ENCODE measurements at places on chromosomes 5 and 9.

- DNase-seq = no peak
Observed at GRCh38 chr9:16509997-16510396, 360.5 kb downstream of the BNC2 start.

- DNase-seq = no peak
Observed at GRCh38 chr5:169695025-169695625, 58.0 kb downstream of the DOCK2 start.

DNA sequence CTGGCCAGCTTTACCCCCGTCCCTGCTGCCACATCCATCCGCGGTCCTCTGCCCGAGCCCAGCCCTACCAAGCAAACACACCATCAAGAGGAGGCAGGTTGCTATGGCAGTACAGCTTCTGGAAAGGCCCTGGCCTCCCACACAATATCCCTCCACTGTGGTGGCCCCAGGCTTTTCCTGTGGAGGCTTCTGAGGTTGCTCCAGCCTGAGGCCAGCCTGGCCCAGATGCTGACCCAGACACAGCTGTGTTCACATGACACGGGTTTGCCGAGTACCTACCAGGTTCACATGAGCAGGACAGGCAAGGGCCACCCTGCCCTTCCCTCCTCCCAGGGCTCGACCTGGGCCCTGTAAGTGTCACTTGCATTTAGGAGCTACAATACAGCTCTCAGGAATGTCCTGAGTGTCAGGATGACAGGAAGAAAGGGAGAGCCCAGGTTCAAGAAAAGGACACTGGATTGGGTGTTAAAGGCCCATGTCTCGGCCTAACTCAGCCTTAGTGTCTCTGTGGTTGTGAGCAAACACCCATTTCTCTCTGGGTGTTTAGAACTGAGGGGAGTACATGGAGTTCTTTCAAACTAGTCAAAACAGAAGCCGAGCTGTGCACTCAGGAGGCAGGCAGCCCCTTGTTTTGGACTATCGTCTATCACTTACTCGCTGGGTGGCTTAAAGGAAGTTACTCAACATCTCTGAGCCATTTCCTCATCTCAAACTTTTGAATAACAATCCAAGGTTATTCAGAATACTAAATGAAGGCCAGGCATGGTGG lies 40.2 kb downstream of the NAIF1 start:
- DNase-seq = no peak

- no peak for DNase-seq
Observed at GRCh38 chr5:1769017-1769640, 30.5 kb downstream of the MRPL36 start.

GRCh38 chr5:40955313-40955712 lies 46.0 kb downstream of the C7 start:
- DNase-seq = no peak

DNA sequence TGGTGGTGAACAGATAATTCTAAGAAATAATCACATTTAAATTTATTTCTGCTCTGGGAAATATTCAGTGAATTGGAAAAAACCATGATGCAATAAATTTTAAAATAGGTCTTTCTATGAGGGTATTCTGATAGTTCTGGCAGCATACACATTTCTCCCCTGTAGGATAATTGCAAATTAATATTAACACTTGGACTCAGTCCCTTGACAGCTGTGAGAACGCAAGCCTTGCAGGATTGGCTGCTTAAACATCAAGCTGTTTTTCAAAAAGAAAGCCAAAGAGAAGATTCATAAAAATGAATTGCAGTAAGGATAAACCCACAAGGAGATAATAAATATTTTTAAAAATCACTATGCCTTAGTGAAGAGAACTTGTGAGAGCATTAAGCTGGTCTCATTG lies 180.0 kb downstream of the MTRR start:
- DNase-seq = no peak

- DNase-seq = no peak
Observed at GRCh38 chr5:6464441-6464840, 15.8 kb downstream of the UBE2QL1 start.

DNA sequence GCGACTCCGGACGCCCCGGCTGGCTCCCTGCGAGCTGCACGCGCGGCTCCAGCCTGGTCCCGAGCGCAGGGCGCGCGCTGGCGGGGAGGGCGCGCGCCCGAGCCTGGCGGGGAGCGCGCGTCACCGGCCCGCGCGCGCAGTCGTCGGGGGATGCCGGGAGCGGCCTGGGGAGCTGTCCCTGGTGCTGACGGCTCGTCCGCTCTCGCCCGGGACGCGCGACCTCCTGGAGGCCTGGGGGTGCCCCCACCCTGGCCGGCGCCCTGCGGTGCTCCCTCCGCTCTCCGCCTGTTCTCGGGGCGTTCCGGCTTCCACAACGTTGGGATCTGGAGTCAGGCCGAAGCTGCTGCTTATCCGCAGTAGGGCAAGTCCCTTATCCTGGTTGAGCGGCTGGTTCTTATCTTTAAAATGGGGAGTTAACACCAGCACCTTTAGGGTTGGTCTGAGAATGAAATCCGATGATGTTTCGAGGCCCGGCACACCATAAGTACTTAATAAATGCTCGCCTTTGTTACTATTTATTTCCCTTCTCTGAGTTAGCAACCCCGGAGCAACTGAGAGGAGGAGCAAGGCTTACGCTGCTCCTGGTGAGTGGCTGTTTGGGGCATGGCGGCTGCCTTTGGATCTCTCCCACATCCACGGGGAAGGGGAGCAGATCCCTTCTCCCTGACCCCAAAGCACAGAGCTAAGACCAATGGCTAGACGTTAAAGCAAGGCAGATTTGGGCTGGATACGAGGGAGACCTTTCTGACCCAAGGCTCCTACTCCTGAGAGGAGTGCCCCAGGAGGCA lies at the start of gene FAM163B:
Gene FAM163B (minus strand): TSS at position 79 of the 788 bp plus-strand sequence. CDS start 29,166 bp downstream, outside the sequence.
- DNase-seq = peak; percentile 47

- DNase-seq = peak; percentile 53
Observed at GRCh38 chr9:16133032-16133431, 580.2 kb downstream of the CCDC171 start.

- no peak for DNase-seq
Observed at GRCh38 chr5:173640156-173640804, 23.8 kb upstream of the BOD1 start.

DNA sequence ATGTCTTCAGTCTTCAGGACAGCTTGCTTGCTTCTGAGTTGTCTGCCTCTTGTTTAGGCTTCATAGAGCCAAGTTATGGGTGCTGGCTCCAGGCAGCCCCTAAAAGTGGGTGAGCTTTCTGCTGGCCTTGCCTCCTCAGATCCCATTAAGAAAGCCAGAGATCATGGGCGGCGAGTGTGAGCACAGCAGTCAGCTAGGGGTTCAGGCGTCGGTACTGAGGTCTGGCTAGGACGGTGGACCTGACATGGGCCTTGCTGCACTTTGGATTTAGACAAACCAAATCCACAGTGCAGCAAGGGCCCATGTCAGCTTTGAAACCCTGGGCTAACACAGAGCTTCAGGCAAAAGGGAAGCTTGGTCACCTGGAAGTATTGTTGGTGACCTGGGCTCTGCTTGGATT lies 17.6 kb downstream of the PSAT1 start:
- no peak for DNase-seq

Data from NCI-H526 (cell line).